ENCODE measurements at places on chromosomes 7 and 10.

DNA sequence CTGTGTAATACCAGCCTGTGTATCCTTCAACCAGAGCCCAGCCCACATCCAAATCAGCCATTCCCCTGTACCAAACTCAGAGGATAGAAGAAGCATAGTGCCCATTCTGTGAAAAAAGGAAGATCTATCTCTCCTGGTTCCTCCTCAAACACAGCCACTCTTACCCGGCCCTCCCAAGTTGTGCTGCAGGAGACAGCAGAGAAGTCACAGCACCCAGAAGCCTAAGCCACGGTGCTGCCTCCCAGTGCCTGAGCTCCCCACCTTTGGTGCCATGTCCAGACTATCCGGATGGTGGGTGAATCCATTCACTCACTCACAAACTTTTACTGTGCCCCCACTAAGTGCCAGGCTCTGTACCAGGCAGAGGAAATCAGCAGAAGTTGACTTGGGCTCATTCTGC is 166.0 kb upstream of the ZMIZ1 start:
- no peak for DNase-seq

DNA sequence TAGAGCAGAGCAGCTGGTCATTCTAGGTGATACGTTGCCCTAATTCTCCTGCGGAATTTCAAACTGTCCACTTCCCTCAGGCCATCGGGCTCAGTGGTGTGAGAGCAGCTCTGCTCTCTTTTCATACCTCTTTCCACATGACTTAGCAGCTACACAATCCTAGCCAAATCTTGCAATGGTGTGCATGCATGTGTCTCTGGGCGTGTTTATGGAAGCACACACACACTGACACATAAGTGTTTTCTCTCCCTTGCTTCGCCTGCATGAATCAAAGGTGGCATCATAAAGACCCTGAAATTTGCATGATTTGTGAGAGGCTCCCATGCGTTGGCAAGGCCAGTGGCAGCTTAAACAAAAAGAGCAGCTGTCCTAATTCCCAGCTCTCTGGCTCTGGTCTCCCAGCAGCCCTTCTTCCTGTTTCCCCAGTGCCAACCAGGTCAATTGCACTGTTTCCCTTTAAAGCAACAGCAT is 1189.5 kb downstream of the GATA3 start:
- DNase-seq = no peak

GRCh38 chr10:124590216-124591122 is 128.8 kb downstream of the LHPP start:
- no peak for DNase-seq

- DNase-seq = no peak
Observed at GRCh38 chr7:71652510-71652909, 520.6 kb downstream of the GALNT17 start.

DNA sequence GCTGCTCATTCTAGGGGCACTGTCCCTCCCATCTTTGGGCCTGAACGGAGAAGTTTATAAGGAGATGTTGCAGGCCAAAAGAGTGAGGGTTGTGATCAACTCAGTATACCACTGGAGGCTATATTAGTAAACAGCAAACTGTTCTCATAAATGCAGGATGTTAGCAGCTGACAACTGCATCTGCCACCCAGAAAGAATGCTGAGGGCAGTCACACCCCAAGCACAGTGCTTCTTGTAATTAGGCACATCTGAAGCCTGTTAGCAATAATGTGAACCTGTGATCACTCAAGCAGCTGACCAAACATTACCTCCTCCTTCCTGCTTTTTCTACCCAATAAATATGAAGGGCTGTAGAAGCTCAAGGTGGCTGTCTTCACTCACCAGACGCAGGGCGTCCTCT is 38.4 kb upstream of the ZNF138 start:
- DNase-seq = no peak

GRCh38 chr10:47051741-47052238 is 140.6 kb downstream of the PTPN20 start:
- DNase-seq = no peak

DNA sequence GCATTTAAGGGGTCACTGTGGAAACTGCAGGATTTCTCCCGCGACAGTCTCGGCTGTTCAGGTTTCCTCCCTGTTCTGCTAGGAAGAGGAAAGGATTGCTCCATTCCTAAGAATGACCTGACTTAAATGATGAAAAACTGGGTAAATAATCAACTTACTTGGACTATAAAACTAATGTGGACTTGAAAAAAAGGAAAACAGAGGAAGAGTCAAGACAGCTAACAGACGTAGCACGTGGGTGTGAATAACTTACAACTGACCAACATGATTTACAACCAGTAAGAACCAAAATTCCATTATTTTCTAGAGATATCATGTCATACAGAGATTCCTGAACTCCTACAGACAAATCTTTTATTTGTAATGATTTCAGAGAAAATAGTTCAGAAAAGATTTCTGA is 93.8 kb downstream of the ADAM12 start:
- DNase-seq = no peak

GRCh38 chr7:107643407-107643806 is 17.2 kb upstream of the SLC26A4 start:
- peak; percentile 82 for DNase-seq

Data from ELR (cell line).